ENCODE measurements at places on chromosomes 2 and 18. TPM values are rescaled to one million over a fixed set of nuclear protein-coding genes. Genes with fewer than 3 reads are reported as not detected.

DLGAP1 gene
- total RNA-seq, result 0.36 TPM

- no peaks in the 10 kb centered on the region for H3K36me3 ChIP-seq
- no peaks in the 10 kb centered on the region for H3K27me3 ChIP-seq
- H3K27ac ChIP-seq, result no peak overlapping the region
- no peak for DNase-seq
Observed at GRCh38 chr2:236951830-236952475, 133.7 kb upstream of the COPS8 start.

DNA sequence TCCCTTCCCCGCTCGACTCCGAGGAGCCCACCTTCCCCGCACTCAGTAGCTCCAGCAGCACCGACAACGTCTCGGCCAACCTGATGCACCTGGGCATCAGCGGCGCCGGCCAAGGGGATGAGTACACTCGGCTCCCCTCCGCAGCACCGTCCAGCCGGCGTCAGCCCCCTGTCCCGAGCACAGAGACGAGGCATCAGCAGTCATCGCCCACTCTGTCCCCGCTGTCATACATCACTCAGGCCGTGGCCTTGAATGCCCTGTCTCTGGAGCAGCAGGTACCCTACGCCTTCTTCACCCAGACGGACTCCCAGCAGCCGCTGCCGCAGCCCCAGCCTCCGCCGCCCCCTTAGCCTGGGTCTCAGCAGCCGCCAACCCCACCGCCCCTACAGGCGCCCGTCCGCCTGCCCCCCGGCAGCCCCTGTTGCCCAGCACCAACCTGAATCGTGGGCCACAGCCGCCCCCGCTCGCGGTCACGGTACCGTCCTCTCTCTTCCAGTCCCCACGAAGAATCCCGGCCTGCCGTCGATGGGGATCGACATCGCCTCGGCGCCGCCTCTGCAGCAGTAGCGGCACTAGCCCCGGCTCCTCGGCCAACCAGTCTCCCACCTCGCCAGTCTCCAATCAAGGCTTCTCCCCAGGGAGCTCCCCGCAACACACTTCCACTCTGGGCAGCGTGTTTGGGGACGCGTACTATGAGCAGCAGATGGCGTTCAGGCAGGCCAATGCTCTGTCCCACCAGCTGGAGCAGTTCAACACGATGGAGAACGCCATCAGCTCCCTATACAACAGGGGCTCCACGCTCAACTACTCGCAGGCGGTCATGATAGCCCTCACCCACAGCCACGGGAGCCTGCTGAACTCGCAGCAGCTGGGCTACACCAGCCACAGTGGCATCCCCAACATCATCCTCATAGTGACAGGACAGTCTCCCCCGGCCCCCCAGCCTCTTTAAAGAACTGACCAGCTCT lies 1195.9 kb upstream of the CHAC2 start:
- no peaks in the 10 kb centered on the region for H3K27me3 ChIP-seq
- no peaks in the 10 kb centered on the region for H3K4me1 ChIP-seq
- no peak overlapping the region for H3K27ac ChIP-seq
- no peak for DNase-seq

CNGA3 gene
- not detected for total RNA-seq

CRYGD gene
- not detected for total RNA-seq

DNA sequence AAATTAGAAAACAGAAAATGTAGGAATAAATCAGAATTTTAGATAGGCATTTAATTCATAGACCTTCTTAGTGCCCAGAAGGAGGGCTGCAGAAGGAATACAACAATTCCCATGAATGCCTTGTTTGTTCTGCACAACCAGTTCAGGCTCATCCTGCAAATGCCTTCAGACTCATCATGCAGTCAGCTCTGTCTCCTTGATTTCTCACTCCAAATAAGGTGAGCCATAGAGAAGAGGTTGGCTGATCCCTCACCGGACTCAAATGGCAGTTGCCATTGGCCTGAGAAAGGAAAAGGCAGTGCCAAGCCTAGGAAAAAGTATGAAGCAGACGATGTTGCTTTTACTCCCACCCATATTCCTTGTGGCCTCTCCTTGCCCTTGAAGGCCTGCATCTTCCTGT lies 50.3 kb downstream of the DSC3 start:
- H3K36me3 ChIP-seq, result no peaks in the 10 kb centered on the region
- DNase-seq, result no peak
- no peaks in the 10 kb centered on the region for H3K4me1 ChIP-seq
- H3K4me3 ChIP-seq, result no peak overlapping the region
- H3K27ac ChIP-seq, result no peak overlapping the region
